ENCODE measurements at places on chromosomes 2 and 18. TPM values are rescaled to one million over a fixed set of nuclear protein-coding genes. Genes with fewer than 3 reads are reported as not detected.

PID1 gene
- total RNA-seq: 3.1 TPM

GRCh38 chr2:14712111-14712510 lies 79.6 kb downstream of the LRATD1 start:
- H3K27ac ChIP-seq: no peak overlapping the region
- DNase-seq: no peak
- no peak overlapping the region for H3K4me3 ChIP-seq
- no peaks in the 10 kb centered on the region for H3K27me3 ChIP-seq
- no peaks in the 10 kb centered on the region for H3K36me3 ChIP-seq
- no peaks in the 10 kb centered on the region for H3K4me1 ChIP-seq

DNA sequence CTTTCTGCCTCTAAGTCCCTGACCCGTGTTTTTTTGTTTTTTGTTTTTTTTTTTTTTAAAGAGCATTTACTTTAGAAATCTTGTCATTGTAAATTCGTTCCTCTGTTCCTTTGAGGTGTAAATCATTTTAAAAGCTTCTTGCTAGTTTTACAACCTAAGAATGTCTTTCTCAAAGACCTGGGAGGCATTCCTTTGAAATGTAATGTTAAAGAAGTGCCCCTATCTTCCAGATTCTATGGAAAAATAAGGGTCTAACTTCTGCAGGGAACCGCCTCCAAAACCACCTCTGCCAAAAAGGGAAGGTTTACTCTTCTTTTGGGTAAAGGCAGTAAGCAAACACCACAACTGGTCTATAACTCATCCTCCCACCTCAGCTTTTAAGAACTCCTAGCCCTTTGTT lies 259.6 kb upstream of the ZNF804A start:
- no peak overlapping the region for H3K4me3 ChIP-seq
- no peak overlapping the region for H3K27ac ChIP-seq
- H3K27me3 ChIP-seq: no peaks in the 10 kb centered on the region
- no peak for DNase-seq

DNA sequence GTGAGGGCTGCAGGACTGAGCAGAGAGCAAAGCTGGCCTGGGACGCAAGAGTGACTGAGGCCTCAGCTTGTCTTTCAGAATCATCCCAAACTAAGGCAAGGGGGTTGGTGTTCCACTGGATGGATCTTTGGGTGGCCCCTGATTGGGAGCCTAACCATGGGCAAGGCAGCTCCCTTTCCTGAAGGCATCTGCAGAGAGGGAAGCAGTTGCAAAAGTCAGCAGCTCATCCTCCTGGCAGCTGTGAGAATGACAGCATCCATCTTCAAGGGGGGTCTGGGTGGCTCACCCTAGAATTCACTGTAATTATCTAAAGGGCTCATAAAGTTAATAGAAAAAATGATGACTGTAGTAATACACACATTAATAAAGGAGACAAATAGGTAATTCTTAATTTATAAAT lies 46.5 kb upstream of the RAB31 start:
- H3K27me3 ChIP-seq: no peaks in the 10 kb centered on the region
- H3K36me3 ChIP-seq: no peaks in the 10 kb centered on the region
- no peak for DNase-seq
- no peak overlapping the region for H3K27ac ChIP-seq
- no peaks in the 10 kb centered on the region for H3K4me1 ChIP-seq

Measured in heart left ventricle (tissue), 16 donors.